ENCODE measurements at places on chromosomes 3 and 15. TPM values are rescaled to one million over a fixed set of nuclear protein-coding genes. Genes with fewer than 3 reads are reported as not detected.
A peak's percentile ranks its signal among the peaks of the same experiment; 100 is the strongest.

DNA sequence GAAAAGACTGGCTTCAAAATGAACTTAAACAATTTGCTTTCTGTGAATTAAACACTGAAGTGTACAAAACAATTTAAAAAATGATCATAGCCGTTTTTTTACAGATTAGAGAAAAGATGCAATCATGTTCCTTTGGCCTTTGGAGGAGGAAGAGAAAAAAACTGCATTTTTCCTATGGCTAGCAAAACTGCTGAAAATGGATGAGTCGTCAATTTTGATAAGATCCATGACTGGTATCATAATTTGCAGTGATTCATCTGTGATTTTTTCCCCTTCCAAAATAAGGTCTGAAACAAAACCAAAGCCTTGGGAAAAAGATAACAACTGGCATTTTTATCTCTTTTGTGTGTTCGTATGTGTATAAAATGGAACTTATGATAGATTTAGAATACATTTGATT, 255.6 kb upstream of the SATB1 start:
- DNase-seq: no peak

DNA sequence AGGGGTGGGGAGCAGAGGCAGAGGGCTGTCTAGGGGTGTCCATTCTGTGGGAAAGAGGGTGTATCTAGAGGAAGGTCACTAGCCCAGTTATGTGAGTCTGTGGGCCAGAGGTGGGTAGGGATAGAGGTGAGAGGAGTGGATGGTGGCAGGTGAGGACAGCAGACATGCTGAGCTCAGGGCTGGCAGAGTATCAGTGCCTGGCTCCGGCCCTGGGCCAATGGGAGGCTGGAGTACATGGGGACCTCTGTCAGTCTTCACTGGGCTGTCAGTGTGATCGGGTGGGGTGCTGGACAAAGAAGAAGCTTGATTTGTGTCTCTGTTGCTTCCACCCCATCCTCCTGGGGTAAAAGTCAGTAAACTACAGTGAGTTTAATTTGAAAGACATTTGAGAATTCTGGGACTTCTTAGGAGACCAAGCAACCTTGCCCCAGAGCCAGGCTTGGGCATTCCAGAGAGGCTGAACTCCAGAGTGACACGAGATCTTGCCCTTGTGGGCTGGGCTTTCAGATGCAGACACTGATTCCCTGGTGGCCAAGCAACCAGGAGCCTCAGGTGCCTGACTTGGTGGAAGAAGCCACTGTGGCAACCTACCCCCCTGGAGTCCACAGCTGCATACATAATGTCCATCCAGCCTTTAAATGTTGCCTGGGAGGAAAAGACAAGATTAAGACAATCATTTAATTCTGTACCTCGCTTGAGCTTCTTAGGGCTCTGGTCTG, 60.7 kb downstream of the EXOG start:
- no peak for DNase-seq

DNA sequence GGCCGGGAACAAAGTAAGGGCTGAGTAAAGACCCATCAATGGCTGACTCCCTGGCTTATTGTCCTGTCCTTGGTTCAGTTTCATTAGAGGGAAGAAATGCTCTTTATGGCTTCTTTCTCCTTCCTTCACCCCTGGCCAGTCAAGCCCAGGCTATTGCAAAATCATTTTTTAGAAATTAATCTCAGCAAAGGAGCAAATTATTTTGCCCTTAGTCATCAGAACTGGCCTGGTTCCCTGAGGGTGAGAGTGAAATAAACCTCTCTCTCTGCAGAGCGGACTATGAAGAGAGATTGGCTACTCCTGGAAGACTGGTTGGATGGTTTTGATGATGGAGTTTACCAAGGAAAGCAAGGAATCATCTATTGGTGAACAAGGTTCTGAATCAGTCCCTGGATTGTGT, 52.7 kb upstream of the OXTR start:
- DNase-seq: peak; percentile 51

GRCh38 chr15:68499620-68500312, 67.8 kb upstream of the ITGA11 start:
- DNase-seq: no peak

EPHA3 gene
- 0.45 TPM for total RNA-seq

DNA sequence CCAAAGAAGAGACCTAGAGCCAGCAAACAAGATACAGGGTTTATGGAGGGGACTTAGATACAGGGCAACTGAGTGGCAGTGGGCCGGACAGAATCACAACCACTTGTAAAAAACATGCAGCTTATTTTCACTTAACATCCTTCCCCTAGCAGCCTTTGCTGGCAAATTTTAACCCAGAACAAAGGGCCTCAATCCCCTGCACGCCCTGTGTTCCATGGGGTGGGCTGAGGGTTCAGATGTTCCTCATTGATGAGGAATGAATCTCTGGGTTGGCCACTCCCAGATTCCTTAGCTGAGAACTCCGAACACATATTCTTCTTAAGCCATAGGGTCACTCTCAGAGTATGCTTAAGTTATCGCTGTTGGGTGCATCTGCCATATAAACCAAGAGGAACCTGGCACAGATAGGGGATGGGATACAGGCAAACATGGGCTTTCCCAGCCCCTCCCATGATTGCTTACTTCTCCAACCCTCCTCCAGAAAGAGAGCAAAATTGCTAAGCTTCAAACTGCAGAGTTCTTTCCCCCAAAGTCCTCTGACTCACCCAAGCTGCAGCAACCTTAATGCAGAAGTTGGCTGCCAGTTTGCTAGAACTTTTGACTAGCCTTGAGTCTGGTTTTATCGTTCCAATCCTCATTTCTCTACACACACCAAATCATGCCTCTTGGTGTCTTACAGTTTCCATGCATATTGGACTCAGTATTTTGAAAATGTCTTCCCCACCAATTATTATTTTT, 146.9 kb downstream of the CD47 start:
- no peak for DNase-seq

ZNF502 gene
- 7.2 TPM for total RNA-seq

GRCh38 chr3:188802645-188803044, 369.1 kb upstream of the TPRG1 start:
- no peak for DNase-seq

LRRN1 gene
- total RNA-seq: 3.3 TPM

ATP1B3 gene
- 39.8 TPM for total RNA-seq

- peak; percentile 10 for DNase-seq
These were observed 46.5 kb upstream of the MANF start for GRCh38 chr3:51338632-51339031.

NAA80 gene
- total RNA-seq: 6.4 TPM

DNA sequence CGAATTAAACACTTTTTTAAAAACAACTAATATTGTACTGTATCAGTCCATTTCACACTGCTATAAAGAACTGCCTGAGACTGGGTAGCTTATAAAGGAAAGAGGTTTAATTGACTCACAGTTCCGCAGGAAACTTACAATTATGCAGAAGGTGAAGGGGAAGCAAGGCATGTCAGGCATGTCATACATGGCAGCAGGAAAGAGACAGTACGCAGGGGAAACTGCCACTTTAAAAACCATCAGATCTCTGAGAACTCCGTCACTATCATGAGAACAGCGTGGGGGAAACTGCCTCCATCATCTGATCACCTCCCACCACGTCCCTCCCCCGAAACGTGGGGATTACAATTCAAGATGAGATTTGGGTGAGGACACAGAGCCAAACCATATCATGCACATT, 162.8 kb upstream of the TPM1 start:
- DNase-seq: no peak
